ENCODE measurements at places on chromosomes 11 and 22.

DNA sequence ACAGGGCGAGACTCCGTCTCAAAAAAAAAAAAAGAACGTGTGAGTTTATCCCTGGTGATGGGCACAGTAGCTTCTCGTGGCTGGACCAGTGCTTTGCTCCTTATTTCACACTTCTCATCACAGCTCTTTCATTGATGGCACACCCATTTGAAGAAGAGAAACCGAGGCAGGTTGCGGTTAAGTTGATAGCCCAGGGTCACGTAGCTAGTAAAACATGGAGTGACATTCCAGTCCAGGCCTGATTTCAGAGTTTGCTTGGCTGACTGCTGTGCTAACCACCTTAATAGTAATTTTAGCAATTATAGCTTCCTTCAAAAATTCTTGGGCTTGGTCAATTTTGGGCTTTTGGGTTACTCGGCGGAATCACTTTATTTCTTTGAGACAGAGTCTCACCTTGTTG is 25.8 kb downstream of the AP2A2 start:
- DNase-seq, result no peak

DNA sequence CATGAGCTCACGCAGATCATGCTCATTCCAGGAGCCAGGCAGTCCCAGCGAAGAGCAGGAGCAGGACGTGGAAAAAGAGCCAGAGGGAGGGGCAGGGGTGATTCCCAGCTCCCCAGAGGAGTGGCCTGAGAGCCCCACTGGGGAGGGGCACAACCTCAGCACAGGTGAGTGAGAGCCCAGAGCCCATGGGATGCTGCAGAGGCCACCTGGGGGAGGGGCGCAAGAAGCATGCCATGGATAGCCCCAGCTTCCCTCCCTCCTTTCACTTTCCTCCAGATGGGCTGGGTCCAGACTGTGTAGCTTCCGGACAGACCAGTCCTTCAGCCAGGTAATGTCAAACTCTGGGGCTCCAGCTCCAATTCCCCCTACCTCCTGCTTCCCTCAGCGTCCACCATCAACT is 6.2 kb downstream of the SMTNL1 start:
- DNase-seq, result no peak

DNA sequence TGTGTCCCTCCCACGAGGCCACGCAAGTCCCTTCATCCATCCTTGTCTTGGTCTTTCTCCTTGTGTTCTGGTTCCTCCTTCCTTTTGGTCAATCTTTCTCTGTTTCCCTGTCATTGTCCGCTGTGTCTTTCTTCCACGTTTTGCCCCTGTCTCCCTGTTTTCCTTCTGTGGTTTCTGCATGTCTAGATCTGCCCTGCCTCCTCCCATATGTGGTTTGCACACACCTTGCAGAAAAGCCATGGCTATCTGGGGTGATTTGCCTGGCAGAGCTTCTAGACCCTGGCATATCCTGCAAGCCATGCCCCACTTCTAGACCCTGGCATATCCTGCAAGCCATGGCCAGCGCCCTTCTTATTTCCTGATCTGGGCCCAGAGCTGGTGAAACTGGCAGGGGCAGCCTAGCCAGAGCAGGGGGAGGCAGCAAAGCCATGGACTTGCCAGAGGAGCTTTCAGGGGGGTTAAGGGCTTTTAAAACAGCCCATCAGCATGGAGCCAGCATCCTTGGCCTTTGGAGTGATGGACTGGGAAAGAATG is 131.6 kb upstream of the NECTIN1 start:
- DNase-seq, result no peak

DNA sequence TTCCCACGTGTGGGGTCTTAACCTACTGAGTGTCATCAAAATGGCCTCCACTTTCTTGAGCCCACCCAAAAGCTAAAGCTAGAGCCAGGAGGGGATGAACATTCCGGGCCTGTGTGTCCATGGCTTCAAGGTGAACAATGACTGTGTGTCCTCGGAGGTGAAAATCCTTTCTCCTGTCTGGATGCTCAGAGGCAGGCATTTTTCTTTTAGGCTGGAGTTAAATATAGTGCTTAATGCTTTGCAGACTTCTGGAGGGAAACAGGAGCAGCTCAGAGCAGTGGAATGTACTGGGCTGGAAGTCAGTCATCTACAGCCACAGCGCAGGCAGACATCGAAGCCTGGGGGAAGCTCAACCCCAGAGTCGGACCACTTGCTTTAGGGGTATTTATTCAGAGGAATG is 68.6 kb upstream of the TMEM45B start:
- DNase-seq, result no peak

DNA sequence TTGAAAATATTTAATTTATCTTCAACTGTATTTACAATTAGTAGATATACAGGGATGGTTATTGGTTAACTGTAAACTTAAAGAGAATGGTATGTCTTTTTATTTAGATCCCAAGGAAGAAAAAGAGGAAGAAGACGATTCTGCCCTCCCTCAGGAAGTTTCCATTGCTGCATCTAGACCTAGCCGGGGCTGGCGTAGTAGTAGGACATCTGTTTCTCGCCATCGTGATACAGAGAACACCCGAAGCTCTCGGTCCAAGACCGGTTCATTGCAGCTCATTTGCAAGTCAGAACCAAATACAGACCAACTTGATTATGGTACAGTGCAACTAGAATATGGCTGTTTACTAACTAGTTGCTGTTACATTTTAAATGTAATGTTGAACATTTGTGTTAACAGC is 12.7 kb upstream of the CNTF start:
- DNase-seq, result no peak

DNA sequence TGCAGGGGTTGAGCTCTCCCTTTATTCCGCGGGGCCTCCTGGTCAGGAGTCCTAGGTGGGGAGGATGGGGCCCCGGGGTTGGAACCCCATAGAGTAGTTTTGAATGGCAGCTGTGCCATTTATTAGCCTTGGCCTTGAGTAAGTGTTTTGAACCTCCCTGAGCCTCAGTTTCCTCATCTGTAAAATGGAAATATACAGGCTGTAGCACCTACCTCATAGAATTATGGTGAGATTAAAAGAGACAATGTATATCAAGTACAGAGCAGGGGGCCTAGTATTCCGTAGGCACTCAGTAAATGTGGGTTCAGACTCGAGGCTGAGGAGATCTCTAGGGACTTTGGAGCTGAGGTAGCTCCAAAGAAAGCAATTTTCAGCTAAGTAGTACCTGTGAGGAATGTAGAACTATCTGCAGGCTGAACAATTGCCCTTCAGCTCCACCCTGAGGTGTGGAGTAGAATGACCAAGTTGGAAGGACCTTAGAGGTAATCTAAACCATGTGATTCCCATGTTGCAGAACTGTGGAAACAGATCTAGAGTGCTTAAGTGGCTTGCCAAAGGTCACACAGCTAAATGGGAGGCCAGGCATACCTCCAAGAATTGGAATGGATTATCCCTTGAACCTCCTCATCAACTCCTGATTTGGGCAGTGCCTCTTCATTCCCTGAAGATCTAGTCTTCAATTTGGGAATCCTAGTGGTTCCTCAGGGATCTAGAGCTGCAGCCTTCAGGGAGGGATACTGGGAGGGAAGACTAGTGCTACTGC is 682 bp downstream of the PGAP2 start:
- DNase-seq, result no peak

DNA sequence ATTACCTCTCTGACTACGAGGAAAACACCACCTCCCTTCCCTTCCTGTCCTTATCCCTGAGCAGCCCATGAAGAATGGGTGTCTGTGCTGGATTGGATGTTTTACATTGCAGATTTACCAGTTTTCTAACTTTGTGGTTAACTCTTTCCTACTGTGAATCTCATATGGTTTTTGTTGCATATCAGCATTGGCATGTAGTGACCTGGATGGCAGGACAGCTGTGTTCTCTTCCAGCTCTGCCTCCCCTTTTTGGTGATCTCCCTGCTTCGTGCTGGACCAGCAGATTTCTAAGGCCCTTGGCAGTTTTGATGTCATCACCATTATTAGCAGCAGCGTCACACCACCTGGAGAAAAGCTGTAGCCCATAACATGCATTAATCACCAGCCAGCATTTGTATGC is 26.7 kb downstream of the OR6Q1 start:
- no peak for DNase-seq

- no peak for DNase-seq
Measured at GRCh38 chr22:35316751-35317150, 17.1 kb downstream of the TOM1 start.

DNA sequence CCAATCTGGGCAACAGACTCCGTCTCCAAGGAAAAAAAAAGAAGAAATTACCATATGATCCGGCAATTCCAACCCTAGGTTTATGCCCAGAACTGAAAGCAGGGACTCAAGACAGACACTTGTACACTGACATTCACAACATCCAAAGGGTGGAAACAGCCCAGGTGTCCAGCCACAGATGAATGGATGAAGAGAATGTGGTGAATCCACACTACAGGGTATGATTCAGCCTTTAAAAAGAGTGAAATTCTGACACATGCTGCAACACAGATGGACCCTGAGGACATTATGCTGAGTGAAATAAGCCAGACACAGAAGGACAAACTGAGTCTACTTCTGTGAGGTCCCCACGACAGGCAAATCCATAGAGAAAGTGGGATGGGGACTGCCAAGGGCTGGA is 43.9 kb downstream of the SGSM3 start:
- no peak for DNase-seq

- DNase-seq, result no peak
Measured at GRCh38 chr11:16279524-16279923, 76.8 kb downstream of the SOX6 start.

DNA sequence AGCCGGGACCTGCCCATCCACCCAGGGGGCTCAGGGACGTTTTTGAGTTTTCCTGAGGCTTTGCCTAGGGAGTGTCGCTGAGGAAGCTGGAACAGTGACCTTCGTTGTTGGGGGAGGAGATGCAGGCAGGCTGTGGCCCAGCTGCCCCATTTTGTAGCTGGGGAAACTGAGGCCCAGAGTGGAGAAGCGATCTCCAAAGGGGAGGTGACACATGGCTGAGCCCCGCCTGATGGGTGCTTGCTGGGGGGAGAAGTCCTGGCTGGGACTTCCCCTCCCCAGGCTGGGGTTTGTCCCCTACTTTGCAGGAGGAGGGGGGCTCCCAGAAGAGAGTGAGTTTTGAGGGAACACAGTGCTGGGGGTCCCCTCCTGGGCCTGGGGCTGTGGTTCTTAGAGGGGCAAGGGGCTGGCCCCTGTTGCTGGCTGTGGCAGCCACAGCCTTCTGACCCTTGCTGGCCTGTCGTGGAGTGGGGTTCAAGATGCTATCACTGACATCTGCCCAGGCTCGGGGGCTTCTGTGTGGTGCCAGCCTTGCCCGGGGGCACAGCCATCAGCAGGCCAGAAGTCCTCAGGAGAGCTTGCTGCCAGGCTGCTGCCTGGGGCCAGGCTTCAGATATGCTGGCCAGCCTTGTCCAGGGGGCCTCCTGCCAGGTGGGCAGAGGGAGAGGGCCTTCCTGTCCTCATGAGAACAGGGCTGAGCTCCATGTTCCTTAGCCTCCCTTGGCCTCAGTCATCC is 21.4 kb downstream of the KCNQ1 start:
- no peak for DNase-seq

- no peak for DNase-seq
Measured at GRCh38 chr11:24634606-24635160, 137.8 kb downstream of the LUZP2 start.

GRCh38 chr11:130099356-130099755 is 29.7 kb downstream of the APLP2 start:
- no peak for DNase-seq

GRCh38 chr11:10366568-10367331 is 61.9 kb downstream of the ADM start:
- DNase-seq, result peak; percentile 82

GRCh38 chr11:35918716-35919115 is 25.1 kb upstream of the LDLRAD3 start:
- DNase-seq, result no peak

GRCh38 chr11:133525976-133526375 is 6.3 kb downstream of the OPCML start:
- no peak for DNase-seq

GRCh38 chr11:125740617-125741016 is 5.5 kb upstream of the PATE1 start:
- DNase-seq, result no peak
